ENCODE measurements at places on chromosomes 5 and 9.
A peak's percentile ranks its signal among the peaks of the same experiment; 100 is the strongest.

GRCh38 chr5:164998590-164998989 lies 1493.2 kb downstream of the MAT2B start:
- no peak for DNase-seq

- no peak for DNase-seq
Measured at GRCh38 chr5:79122973-79123372, 11.4 kb downstream of the BHMT start.

DNA sequence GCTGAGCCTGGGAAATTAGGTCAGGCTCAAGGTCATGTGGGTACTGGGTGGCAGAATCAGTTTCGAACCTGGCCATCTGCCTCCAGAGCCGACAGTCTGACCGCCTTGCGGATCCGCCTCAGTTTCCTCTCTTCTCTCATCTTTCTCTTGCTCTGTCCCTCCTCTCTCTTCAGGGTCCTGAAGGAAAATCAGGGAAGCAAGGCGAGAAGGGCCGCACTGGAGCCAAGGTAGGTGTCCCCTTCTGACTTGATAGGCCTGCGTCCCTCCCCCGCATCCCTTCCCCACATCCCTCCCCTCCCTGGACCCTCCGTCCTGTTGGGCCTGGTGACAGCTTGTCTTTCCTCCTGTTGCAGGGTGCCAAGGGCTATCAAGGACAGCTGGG lies 40.8 kb upstream of the ORM1 start:
- DNase-seq: no peak

DNA sequence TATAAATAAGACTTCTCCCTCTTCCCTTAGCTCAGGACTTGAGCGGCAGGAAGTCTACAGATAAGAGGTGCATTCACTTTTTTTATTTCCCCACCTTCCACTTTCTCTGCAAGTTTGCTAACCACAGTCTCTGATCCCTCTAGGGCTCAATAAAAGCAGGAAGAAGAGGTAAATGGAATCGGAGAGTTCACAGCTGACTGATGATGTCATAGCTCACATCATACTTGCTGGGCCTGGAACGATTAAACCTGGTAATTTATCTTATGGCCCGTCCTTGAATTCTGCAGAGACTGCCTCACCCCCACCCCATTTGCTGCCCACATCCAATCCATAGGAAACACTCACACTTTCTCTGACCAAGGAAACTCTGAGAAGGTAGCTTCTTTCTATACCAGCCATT lies 62.9 kb downstream of the DRD1 start:
- no peak for DNase-seq

DNA sequence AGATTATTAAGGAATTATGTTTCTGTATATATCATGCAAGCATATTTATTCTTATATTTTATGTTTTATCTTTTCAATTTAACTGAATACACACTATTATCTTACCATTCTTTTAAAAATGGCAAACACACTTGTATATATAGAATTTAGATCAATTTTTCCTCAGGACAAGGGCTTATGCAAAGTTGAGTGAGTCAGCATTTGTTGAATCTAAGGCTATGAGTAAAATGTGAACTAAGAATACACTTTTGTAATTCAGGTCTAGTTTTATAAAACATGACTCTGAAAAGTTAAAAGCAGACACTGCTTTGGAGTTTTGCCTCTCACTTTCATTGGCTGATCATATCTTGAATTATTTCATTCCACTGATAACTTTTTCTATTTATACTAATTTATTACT lies 127.8 kb downstream of the FOCAD start:
- DNase-seq: no peak

GRCh38 chr5:14250084-14250695 lies 107.0 kb downstream of the TRIO start:
- DNase-seq: peak; percentile 63

DNA sequence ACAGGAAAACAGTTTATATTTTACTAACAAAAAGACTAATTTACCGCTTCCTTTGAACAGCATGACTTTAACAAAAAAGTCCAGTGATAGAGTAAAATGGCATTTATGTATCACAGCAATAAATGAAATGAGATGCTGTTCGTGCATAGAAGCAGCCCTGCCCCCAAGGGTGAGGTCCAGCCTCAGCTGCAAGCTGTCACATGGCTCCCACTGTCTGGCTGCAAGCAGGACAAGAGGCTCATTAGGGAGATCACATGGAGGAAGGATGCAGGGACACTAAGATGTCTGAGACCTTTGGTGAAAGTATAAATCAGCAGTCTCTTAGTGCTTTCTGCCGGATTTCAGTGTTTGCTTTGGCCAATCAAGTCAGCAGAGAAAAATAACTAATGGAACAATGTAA lies 23.0 kb downstream of the GDNF start:
- DNase-seq: peak; percentile 73

DNA sequence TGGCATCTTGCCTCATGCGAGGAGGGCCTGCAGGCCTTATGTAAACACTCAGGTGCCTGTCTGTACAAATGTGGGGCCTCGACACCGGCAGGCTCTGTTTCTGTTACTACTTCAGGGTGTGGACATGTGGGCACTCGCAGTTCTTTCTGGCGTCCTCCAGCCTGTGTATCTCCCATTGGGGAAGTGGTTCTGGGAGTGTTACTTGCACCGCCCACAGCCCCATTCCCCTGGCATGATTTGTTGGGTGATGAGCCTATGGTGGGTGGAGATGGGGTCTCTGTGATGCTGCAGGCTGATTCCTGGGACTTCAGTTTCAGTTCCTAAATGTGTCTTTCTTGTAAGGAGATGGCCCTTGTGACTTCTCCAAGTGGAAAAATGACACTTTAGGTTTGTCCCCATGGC lies 82.1 kb upstream of the PITX1 start:
- DNase-seq: no peak

DNA sequence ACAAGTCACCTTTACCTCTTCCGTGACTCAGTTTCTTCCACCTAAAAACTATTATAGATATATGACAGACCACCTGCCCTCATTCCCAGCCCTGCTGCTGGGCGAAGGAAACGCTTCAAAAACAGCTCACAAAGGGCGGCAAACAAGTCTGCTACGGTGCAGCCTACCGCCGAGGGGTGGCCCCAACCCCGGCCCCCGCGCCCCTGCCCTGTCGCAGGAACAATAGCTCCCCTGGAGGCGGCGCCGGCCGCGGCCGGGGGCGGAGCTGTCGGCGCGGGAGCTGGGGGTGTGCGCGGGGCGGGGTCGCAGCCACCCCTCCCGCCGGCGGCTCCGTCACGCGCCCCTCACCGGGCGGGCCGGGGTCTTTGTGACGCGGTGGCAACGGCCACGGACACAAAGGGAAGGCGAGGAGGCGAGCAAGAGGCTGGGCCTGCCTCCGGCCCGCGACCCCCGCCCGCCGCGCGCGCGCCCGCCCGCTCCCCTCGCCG lies at the start of gene TMEFF1:
TSS of gene TMEFF1 (plus strand) at position 362 of the 488 bp plus-strand sequence. CDS start 396 bp downstream, outside the sequence.
- DNase-seq: peak; percentile 41

DNA sequence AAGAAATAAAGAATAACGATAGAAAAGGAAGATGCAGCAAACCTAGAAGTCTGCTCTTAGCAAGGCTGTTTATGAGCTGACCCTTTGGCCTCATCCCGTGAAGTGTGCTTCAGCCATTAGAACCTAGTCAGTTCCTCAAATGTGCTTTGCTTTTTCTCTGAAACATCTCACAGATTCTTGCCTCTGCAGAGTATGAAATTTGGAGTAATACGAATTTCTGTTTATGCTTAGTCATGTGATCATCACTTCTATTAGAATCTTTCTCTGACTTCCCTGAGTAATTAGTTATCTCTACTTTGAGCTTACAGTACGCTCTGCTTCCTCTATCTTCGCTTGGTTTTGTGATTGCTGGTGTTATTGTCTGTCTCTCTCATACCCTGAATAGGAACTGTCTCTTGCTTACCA lies 11.3 kb downstream of the CYSTM1 start:
- DNase-seq: no peak

- no peak for DNase-seq
Measured at GRCh38 chr5:91937121-91937520, 554.0 kb upstream of the ARRDC3 start.

DNA sequence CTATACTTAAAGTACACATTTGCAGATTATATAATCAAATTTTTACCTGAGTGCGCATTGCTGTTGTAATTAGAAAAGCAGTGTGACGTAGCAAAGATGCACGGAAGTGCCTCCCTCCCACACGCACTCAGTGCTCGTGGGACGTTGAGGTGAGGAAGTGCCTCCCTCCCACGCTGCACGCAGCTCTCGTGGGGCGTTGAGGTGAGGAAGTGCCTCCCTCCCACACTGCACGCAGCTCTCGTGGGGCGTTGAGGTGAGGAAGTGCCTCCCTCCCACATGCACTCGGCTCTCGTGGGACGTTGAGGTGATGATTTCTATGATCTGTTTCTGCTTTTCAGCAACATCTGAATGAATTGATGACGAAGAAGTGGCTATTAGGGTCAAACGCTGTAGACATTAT lies 21.0 kb downstream of the EXOC3 start:
- no peak for DNase-seq

- DNase-seq: no peak
Measured at GRCh38 chr5:131682826-131683225, 47.8 kb upstream of the RAPGEF6 start.

- no peak for DNase-seq
Measured at GRCh38 chr5:10503321-10503720, 60.5 kb upstream of the ANKRD33B start.

DNA sequence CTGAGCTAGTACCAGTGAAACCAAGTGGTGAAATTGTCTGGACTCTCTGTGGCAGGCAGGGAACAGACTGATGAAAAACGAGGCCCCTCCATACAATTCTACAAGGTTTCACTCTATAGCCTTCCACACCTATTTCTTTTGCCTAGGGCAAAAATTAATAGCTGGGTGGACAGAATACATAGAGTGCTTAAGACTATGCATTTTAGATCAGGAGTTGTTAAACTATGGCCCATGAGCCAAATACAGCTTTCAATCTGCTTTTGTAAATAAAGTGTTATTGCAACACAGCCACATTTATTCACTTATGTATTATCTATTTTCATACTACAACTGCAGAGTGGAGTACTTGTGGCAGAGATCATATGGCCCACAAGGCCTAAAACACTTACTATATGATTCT lies 45.2 kb downstream of the SH3TC2 start:
- DNase-seq: no peak
